ENCODE measurements at places on chromosomes 7 and 10.

DNA sequence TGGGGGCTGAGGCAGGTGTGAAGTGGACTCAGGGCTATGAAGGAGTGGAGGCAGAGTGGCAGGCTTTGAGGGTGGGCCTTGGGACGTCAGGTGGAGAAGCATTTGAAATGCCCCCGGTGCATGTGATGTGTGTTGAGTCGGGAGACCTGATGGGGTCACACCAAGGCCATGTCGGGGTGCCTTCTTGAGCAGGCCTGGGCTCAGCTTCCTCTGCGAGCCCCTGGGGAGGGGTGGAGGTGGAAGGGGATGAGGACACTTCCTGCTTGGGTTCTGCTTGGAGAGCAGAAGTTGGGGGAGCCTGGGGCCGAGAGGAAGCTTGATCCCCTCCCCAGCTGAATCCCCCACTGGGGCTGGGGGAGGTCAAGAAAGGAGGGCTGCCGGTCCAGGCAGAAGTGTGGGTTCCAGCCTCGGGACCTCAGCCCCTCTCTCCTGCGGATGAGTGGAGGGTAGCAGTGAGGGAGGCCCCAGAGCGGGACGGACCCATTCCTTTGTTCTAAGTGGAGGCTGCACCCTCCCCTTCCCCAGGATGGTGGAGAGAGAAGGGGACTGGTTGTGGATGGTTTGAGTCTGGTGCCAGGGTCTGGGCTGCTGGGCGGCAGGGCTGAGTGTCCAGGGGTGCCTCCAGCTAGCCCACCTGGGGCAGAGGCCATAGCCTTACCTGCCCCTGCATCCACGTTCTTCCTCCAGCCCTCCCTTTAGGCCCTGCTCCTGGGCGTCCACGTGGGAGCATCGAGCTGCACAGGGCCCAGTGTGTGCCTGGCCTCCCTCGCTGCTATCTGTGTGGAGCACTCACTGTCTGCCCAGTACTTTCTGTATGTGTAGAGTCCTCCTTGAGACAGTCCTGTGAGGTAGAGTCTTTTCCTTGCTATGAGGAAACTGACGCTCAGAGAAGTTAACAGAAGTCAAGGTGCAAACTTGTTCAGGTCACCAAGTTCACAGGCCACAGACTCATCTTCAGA lies 36.7 kb downstream of the PRF1 start:
- DNase-seq: no peak

GRCh38 chr7:82393840-82394220 lies 49.7 kb downstream of the CACNA2D1 start:
- DNase-seq: no peak

DNA sequence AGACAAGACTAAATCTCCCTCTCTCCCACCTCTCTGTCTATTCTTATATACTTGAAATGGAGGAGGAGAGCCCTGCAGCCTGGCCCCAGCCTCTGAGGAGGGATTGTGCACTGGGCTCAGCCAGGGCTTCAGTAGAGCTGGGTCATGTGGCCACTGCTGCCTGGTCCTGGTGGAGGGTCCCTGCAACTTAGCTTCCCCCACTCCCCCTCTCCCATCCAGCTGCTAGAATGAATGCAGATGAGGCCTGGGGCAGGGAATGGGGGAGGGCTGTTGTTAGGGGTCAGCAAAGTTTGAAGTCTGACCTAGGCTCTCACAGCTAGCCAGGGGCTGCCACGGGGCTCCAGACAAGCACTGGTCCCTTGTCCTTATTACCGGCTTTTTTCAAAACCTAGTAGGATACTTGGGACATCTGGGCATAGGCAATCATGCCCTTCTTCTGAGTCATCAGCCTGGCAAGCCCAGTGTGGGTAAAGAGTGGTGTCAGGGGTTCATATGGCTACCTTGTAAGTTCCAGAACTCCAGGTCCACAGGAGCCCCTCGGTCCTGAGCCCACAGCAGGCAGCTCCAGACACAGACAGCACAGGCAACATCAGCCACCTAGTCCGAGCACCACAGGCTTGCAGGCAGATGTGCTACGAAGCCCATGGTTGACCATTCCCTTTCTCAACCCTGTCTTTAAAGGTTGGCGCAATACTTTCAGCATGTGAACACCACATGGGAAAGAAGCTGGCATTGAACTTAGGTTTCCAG lies 12.8 kb upstream of the CXCL12 start:
- no peak for DNase-seq

- no peak for DNase-seq
Observed at GRCh38 chr7:127152423-127152822, 100.3 kb downstream of the GRM8 start.

- DNase-seq: no peak
Observed at GRCh38 chr10:44049301-44050015, 335.4 kb downstream of the CXCL12 start.

DNA sequence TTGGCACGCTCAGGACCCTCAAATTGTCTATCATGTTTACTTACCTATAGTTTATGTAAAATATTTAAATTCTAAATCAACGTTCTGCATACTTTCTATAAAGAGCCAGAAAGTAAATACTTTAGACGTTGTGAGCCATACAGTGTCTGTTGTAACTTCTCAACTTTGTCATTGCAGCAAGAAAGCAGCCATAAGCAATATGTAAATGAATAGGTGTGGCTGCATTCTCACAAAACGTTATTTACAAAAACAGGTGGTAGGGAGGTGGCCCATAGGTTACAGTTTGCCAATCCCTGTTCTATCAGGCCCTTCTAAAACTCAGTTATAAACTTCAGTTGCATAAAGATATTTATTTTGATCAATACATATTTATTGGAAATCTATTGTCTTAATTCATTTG lies 12.1 kb upstream of the NPY start:
- no peak for DNase-seq

DNA sequence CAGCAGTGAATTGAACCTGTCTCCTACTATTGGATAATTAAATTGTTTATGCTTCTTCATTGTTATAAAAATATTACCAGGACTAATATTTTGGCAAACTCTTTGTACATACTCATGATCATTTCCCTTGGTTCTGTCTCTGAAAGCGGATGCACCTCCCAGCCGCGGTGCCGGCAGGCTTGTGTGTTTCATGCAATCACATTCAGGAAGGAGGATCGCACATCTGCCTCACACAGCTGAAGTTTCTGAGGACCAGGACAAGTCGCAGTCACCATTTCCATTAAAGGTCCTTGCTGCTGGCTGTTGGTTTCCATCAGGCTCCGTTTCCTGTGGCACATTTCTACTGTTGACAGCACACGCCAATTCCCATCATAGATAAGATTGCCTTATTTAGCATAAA lies 117.8 kb upstream of the SHH start:
- DNase-seq: no peak

DNA sequence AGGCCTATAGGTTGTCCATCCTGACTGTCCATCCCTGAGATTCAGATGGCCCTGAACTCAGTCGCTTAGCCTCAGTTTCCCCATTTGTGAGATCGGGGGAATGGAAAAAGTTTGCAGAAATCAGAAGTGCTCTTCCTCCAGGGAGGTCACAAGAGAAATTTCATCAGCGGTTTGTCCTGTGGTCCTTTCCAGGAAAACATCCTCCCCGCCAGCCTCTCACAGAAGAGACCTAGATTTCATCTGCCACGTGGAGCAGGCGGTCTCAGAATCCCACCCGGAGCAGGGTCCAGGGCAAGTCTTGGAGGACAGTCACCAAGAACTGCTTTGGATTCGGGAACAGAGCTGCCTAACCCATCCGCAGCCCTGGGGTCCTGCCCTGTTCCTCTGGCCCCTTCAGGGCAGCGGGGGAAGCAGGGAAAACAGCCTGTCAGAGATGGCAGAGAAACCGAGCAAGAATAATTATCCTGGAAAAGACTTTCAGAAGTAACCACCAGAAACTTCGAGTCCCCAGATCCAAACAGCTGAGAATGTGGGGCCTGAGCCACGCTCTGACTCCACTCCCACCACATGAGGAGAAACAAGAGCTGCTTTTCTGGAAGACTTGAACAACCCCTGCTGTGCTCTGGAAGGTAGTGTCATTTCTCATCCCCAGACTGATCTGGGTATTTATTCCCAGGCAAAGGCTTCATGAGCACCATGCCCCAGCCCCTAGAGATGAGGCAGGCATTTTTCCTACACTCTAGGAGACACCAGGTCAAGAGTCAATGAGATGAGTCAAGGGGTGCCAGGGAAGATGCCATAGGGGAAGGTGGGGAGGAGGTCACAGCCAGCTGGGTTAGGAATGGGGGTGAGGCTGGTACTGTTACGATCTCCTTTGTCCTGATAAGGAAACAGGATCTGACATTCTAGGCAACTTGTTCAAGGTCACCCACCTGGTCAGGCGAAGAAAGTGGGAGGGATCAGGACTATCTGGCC lies 1.1 kb upstream of the TNS3 start:
- DNase-seq: no peak

- no peak for DNase-seq
Observed at GRCh38 chr10:12538491-12538995, 189.2 kb downstream of the CAMK1D start.

DNA sequence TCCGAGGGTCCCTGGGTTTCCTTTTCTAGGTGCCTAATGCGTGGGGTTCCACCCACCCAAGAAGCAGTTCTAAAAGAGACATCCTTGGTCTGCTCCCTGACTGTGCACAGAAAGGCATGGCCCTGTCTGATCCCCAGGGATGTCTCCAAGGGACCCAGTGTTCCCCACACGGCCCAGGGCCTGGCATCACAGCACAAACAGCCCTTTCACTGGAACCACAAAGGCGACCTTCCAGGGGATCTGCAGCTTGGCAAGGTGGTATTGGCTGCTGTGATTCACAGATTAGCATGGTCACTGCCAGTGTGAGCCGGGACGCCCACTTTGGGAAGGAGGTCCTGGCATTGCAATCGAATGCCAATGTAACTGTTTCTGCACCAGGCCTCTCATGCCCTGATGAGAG lies 6.4 kb downstream of the KCNMA1 start:
- no peak for DNase-seq

GRCh38 chr10:122852261-122852660 lies 6.6 kb upstream of the CUZD1 start:
- no peak for DNase-seq

DNA sequence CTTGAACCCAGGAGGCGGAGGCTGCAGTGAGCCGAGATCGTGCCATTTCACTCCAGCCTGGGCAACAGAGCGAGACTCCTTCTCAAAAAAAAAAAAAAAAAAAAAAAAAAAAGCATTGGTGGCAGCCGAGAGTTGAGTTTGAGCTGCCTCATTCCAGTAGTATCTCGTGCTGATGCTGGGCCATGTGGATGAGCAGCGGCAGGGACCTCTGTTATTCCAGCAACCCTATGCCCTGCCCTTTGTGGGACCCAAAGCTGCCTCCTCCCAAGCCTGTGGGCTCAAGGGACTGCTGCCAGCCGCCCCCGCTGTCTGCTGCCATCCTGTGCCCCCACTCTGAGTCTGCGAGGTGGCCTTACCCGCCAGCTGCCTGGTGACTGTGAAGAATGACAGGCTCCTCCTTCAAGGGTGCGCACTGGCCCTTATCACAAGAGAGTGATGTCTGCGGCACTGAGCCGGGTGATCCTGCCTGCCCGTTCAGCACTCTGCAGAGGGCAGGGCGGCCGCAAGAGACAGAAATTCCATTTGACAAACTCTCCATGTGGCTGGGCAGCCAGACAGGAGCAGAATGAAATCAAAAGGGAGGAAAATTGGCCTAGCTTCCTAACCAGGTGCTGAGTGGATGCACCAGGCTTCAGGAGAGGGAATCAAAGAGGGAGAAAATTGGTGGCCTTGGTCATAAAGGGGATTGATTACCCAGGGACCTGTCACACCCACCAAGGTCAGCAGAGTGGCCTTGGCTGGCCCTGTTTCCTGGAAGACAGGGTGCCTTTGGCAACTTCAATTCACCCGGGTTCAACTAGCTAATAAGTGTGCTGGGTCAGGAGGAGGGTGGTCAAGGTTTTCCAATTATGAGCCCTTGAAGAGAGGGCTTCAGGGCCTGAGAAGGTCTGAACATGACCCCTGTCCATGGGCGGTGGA lies 65.3 kb upstream of the ZMIZ1 start:
- no peak for DNase-seq

DNA sequence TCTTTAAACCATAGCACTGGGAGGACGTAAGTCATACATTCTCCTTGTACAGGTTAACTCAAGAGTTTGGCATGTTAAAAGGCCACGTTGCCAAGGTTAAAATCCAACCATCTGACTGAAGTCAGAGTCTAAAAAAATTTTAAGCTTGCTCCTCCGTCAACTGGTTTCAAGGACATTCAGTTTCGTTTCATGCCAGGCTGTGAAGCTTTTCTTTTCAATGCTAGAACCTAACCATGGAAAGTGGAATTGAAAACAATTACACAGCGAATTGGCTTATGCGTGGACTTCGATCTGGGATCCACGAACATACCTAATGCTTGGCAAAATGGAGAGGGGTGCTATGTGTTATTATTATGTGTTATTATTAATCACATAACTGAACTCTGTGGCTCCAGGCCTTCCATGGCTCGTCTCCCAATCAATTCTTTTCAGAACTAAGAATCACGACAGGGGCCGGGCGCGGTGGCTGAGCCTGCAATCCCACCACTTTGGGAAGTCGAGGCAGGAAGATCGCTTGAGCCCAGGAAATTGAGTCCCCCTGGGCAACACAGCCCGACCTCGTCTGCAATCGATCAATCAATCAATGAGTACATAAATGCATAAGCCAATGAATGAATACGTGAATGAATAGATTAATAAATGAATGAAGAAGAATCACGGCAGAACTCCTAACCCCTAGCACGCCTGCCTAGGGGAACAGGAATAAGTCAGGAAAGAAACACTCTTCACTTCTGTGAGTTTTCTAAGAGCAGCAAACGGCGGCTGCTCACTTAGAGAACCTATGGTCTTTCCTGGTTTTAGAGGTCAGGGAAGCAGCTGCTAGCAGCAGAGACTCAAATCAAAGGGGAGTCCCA lies 733 bp upstream of the ARL5B start:
- no peak for DNase-seq

- no peak for DNase-seq
Observed at GRCh38 chr10:71205468-71205867, 6.9 kb upstream of the UNC5B start.

- DNase-seq: no peak
Observed at GRCh38 chr10:15558136-15558535, 161.6 kb downstream of the ITGA8 start.

- no peak for DNase-seq
Observed at GRCh38 chr10:93745408-93746065, 12.2 kb upstream of the LGI1 start.

DNA sequence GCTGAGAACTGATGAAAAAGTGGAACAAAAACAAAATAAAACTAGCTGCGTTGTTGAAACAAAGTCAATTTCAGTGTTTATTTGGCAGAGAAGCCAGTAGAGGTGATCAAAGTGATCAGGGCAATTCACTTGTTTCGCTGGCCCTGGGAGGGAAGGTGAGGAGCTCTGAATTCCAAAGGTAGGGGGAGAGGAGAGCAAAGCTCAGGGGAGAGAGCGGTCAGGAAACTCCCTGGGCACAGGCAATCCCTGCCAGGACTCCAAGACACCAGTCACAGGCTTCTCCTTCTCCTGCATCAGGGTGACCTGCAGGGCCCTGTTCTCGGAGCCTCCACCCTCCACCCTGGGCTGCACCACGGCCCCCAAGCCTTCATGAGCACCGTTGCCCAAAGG lies 6.8 kb upstream of the KIAA1217 start:
- DNase-seq: no peak

DNA sequence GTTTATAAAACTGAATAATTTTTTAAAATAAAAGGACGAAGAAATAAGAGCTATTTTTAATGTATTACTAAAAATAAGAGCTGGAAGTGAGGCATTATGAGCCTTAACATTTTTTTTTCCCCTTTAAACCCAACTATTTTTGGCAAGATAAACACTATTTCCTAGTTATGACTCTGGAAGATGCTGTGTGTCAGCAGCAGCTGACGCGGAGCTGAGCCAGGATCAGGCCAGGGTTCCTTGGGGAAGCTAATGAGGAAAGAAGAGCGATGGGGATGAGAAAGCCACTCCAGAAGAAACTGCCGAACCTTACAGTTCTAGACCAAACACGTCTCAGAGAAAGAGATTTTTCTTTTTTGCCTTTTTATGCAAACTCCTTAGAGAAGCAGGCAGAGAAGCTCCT lies 85.9 kb downstream of the USP6NL start:
- no peak for DNase-seq

- DNase-seq: no peak
Observed at GRCh38 chr7:128941946-128942526, 4.3 kb downstream of the IRF5 start.
